ENCODE measurements at places on chromosomes 2 and 18. TPM values are rescaled to one million over a fixed set of nuclear protein-coding genes. Genes with fewer than 3 reads are reported as not detected.

Gene MTA3
- 27.2 TPM for total RNA-seq

Gene RNF144A
- total RNA-seq = 0.17 TPM

Gene DBI
- 128 TPM for total RNA-seq

- no peak for DNase-seq
Observed at GRCh38 chr2:69914950-69915945, at the start of gene MXD1. Gene MXD1, plus strand, starts transcription at chr2:69915109. Its CDS starts 222 bp downstream, at chr2:69915331.

DNA sequence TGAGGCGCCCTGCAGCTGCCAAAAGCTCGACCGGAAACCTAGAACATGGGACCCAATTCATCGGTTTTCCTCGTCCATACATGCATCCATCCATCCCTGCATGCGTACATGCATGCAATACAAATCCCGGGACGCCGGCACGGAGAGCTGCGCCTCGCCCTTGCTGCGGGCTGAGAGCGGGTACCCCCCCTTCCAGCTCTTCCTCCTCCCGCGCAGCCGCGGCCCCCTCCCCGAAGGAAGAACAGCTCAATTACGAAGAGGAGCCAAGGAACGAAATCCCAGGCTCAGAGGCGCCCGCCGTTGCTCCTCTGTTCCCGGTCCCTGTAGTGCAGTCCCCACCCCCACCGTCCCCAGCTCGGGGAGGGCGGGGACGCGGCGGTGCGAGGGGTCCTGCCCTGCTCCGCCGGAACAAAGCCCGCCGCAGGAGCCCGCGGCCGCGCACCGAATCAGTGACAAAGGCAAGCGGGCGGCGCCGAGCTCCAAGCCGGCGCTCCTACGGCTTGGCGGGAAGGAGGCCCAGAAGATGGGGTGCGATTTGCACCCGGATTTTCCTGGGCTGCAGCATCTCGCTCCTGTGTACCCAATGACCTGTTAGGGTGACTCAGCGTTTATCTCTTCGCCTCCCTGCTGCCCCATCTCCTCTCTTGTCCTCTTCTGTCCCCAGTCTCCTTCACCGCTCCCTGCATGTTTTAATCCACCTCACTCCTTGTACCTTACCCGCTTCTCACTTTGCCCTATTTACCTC lies 8.9 kb upstream of the POU3F3 start:
- DNase-seq = no peak

- no peak for DNase-seq
Observed at GRCh38 chr18:62312851-62313250, 12.3 kb upstream of the TNFRSF11A start.

DNA sequence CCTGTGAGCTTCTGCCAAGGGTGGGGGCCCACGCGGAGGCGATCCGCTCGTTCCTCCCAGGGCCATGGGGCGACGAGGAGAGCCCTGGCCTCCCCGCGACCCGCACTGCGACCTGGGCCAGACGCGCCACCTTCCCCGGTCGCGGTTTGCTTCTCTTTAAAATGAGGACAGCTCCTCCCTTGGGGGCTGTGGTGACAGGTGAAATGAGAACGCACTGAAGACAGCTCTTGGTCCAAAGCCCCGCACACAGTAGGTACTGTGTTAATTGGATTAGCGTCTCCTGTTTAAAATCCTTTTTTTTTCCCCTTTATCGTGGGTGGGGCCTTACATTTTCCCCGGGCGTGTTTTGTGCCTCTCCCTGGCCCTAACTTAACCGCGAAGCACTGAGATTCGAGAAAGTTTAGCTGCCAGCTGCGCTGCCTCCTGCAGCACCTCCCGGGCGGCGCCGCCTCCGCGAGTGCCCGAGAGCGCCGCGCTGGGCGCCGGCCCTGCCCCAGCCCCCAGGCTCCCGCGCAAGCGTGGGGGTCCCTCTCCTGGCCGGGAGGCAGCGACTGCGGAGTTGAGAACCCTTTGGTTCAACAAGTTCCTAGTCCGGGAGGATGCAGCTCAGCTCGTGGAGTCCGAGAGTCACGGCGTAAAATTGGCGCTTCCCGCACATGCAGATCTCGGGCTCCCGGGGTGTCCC lies 1.1 kb downstream of the HPCAL1 start:
- peak; percentile 77 for DNase-seq

DNA sequence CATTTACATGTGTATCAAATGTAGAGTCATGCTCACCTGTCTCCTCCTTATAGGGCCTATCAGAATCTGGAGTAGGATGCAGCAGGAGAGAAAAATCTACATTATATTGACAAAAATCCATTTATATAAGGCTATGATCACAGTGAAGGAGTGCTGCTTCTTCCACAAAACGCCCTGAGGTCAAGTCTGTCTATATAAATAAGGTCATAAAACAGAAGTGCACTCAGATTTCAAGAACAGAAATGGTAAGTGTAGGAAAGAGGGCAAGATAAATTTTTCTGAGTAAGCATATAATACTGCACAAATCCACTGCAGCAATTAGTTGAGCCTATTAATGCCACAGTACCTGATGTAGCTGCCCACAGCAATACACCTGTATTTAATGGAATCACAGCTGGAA lies 51.8 kb downstream of the COL5A2 start:
- DNase-seq = no peak

DNA sequence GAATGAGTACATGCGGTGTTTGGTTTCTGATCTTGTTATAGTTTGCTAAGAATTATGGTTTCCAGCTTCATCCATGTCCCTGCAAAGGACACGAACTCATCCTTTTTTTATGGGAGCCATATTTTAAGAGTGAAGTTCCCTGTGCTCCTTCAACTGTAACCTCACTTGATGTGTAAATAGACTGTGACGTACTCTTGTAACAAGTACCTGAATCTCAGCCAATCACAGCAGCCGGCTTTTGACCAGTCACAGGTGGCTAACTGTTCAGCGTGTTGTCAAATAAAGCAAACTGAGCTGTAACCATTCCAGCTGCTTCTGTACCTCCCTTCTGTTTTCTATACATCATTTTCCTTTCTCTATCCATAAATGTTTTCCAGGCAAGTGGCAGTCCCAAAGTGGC lies 774.3 kb upstream of the HS6ST1 start:
- DNase-seq = no peak

GRCh38 chr2:18651842-18652774 lies 62.7 kb upstream of the NT5C1B start:
- peak; percentile 70 for DNase-seq

DNA sequence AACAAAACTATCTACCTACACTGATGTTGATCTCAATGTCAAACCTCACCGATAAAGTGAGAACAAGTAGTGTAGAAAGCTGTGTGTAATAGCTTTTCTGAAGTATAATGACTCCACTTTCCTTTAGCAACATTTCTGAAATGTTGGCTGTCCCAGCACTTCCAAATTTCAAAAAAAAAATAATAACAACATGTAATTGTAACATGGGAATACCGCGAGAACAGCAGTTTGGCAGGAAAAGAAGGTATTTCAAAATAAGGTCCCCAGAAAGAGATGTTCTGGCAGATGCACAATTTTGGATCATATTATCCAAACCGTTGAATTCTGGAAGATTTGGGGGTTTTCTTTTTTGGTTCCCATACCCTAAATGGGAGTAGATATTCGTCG lies 352.0 kb downstream of the ARHGAP15 start:
- DNase-seq = no peak
